ENCODE measurements at places on chromosomes 16 and 17.
A peak's percentile ranks its signal among the peaks of the same experiment; 100 is the strongest.

- no peak for DNase-seq
These were observed 375.6 kb downstream of the SOX9 start for GRCh38 chr17:72496461-72496860.

GRCh38 chr16:29791845-29792807, 1.6 kb downstream of the KIF22 start:
- no peak for DNase-seq

- DNase-seq, result no peak
These were observed 4.3 kb downstream of the SMIM5 start for GRCh38 chr17:75637551-75637950.

DNA sequence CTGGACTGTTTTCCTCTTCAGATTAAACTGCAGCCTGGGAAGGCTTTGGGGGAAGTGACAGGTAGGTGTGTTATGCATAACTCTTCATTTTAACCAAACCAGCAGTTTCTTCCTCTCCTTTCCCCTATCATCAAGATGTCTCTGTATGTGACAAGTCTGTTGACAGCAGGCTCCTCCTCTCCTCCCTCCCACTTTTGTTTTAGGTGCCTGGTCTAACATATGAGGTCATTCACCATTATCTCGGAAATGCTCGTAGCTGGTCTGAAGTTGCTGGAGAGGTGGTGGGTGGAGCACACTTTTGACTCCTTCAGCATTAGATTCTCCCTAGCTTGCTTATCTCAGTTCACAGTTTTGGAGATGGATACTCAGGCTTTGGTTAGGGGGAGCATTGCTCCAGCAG, 571.0 kb upstream of the EEF2KMT start:
- no peak for DNase-seq

DNA sequence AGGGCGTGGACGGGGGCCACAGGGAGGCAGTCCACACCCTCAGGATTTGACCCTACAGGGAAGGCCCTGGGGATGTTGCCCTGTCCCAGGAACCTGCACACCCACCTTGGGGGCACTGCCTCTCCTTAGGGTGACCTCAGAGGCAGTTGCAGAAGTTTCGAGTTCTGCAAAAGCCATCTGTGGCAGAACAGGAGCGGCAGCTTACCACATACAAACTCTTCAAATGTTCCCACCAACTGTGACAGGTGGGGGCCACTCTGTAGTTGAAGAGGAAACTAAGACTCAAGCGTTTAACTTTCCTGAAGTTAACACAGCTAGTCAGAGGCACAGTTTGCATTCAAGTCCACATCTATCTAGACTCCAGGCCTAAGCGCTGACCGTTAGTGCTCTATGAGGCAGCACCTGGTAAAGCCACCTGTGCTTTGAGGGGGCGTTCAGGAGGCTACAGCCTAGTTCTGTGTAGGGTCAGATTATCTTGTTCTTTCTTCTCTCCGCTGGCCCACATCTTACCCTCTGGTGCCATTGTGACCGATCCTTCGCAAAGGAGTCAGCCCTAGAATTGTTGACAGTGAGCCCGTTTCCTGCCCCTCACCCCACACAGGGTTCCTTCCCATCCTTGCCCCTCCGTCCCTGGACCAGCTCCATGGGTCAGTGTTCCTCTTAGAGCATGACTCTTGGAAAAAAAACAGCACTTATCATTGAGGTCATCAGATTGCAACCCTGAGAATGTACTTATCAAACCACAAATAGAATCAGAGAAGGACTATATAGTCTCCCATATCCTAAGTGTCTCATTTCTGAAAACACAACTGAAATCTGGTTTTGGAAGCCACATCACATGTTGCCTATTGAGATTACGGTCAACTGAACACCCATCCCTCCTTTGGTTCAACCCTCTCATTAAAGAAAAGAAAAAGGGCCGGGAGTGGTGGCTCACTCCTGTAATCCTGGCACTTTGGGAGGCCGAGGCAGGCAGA, 45.4 kb downstream of the CDH1 start:
- no peak for DNase-seq

DNA sequence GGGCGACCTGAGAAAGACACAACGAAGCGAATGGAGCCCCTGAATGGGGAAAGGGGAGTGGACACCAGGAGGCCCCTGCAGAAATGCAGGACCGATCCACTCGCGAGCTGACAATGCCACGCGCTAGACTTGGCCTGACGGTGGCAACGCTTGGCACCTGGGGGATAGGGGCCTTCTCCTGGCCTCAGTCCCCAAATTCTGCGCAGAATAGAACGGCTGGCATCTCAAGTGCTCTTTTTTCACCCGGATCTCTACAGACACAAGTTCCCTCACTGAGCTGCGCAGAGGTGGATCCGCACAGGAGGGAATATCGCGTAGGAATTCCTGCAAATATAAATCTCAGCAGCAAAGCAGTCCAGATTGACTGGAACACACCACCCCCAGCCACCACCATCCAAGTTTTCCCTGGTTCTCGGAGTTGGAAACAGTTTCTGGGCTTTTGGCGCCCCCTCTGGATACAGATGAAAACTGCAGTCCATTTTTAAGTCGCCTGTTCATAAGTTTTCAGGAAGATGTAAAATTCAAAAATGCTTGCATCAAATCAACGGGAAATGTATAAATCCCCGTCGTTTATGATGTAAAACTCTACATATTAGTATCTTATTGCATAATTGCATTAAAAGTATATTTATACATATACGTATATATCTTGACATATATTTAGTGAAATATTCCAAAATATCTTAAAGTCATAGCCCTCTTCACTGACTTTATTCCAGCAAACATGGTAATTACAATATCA, 2.3 kb upstream of the SOX9 start:
- peak; percentile 75 for DNase-seq

GRCh38 chr17:77516902-77517301, 376.1 kb downstream of the SEC14L1 start:
- DNase-seq, result peak; percentile 26

- DNase-seq, result no peak
These were observed 5.0 kb upstream of the FADS6 start for GRCh38 chr17:74898376-74898946.

Measured in renal cortical epithelial cell (primary cell).